Activated B cell treated with CpG ODN at 0.5 μM for 24 hours (primary cell): ENCODE measurements at places on chromosomes 2 and 18. TPM values are rescaled to one million over a fixed set of nuclear protein-coding genes. Genes with fewer than 3 reads are reported as not detected.

DNA sequence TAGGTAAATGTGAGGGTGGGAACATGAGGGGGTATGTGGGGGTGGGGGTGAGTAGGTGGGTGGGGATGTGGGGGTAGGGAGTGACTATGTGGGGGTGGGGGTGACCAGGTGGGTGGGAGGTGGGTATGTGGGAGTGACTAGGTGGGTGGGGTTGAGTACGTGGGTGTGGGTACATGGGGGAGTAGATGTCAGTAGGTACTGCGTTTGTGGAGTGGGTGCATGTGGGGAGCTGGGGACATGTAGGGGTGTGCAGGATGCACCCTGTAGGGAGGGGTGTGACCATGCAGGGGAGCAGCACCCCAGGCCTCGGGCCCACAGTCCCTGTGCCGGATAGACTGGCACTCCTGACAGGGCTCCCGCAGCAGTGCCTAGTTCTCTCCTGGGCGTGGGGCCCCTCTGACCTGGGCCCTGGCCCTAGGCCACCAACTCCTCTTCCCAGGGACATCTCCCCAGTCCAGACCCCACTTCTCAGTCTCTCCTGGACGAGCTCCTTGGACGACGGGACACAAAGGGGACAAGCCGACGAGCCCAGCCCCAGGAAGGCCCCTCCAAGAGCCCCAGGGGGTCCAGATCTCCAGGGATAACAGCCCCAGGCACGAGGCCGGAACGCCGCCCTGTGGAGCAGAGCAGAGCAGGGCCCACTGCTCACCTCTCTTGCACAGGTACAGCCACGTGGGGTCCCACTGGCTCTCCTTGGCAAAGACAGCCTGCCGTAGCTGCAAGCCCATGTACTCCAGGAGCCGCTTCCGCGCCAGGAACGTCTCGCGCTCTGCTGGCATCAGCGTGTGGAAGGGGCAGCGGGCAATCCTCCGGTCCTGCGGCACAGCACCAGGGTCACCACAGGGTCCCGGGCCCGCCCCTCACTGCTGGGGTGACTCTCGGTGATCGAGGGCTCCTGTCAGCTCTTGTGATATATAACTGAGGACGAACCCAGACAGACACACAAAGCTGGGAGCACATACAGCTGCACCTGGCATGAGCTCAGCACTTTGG, 58.2 kb downstream of the ANKMY1 start:
- no peak for DNase-seq

DNA sequence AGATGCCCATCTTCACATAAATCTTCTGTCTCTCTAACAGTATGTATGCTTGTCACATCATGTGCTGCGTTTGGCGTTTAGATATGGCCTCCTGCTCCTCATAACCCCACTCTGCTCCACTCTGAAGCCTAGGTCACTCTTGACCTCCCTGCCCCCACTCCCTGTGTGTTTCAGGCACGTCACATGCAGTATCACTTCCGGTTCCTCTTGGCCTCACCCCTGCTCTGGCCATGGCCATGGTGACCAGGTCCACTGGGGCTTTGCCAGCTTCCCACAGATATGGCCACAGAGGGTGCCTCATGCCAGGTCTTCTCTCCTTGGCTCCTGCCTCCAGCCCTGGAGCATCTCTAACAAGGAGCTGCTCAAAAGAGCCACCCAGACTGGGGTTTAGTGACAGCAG, 160.0 kb downstream of the RNF152 start:
- DNase-seq, result no peak

SCN3A gene
- total RNA-seq, result 2.2 and 2.6 TPM in 2 replicates

DNA sequence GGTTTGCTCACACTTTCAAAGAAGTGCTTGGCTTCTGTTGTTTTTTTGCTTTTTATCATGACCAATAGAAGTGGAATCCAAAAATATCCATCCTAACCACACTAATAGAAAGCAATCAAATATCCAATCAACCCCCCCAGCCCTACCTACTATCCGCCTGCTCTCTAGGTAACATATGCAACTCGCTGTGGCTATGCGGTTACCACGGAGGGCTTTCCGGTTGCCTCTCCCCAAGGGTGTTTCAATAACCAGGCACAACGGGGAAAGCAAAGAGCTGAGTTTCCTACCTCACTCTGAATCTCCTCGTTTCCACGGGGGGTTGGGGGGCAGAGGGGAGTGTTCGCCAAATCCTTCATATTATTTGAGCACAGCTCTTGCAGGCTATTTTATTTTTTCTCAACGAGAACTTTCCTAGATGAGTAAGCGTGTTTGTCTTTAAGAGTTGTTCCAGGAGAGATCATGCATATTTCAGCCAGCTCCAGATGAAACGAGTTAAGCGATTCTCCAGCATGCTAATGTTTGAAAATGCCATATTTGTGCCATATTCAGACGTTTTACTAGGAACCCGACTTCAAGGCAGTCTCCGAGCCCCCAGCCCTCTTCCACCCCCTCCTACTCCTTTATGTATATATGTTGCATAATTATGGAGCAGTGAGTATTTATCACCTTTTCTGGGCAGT, 30.3 kb downstream of the PAX3 start:
- DNase-seq, result no peak

DNA sequence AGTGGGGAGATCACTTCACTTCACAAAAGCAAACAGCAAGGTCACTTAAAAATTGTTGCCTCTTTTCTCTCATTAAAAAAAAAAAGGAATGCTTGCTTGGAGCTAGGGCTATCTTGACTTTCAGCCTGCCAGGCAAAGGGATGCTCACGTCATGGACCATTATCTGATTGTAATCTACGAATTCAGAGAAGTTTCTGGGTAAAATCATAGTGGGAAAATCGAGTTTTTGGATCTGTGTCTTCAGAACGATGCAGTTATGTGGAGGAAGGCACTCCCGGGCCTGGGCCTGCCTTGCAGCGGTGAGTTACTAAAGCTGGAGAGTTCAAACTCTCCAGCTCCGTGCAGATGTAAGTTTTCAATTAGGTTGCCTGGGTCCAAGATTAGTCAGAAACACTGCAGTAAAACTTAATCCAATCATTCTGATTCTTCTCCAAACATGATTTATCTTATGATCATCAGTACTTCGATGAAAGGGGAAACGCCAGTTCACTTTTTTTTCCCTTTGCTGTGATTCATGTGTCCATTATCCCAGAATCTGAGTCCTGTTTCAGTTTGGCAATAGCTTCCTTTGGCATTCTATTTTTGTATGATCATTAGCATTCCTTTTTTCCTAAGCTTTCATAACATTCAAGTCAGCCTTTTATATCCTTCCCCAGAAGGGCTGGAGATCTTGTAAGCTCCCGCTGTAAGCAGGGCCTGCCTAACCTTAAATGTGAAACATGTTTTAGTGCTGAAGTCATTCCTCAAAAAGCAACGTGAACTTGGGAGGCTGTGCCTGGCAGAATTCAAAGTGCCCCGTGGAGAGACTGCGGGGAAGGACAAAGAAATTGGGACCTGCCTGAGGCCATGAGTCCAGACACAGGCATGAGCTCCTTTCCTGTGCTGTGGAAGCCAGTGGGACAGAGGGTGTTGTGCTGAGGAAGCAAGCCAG, 119.3 kb upstream of the TWIST2 start:
- no peak for DNase-seq

- DNase-seq, result no peak
These were observed 201.4 kb downstream of the SOCS6 start for GRCh38 chr18:70489986-70490933.

IHH gene
- 0.10 TPM in 1 of 2 replicates, not detected in the other for total RNA-seq

- no peak for DNase-seq
These were observed 469.3 kb upstream of the MEX3C start for GRCh38 chr18:51666763-51667191.

OR6B2 gene
- not detected in 2 replicates for total RNA-seq

GRCh38 chr2:61645911-61646310, 107.8 kb upstream of the XPO1 start:
- no peak for DNase-seq
